ENCODE measurements at places on chromosomes 1 and 21.
A peak's percentile ranks its signal among the peaks of the same experiment; 100 is the strongest.

DNA sequence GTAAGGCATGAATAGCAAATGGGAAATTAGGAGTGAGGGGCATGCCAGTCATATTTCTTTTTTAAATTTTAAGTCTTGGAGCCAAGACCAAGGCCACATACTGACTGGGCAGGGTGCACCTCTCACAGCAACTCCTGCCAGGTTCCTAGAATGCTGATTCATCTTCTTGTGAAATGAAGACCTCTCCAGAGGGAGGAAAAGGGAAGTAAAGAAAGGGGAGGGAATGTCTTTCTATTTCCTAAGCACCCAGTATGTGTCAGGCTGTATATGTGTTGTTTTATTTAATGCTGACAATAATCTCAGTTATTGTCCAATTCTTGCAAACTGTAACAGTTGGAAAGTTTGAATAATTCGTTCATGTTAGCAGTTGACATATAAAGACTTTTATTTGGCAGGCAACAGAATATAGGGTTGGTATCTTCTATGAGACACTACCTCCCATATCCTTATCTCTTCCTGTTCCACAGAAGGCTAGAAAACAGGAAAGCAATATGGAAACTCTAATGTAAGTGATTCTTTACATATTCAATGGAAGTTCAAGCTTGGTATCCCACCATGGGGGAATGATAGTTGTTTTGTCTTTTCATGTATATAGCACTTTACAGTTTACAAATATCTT, 259.1 kb upstream of the USP24 start:
- DNase-seq = no peak

DNA sequence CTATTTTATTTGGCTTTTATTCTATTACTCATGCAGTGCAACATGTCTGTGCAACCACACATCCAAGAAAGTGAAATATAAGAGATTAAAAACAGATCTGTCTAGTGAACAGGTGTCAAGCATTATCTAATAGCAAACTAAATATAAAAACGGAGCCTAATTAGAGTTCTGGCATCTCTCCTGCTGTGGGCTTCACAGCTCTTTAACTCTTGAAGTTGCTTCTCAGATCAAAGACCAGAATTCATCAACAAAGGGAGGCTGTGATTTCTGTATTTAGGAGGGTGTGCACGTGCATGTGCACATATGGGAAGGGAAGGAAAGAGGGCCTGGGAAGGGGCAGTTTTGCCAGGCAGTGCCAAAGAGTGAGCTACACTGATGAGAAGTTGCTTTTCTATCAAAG, 81.0 kb downstream of the MIS18A start:
- DNase-seq = no peak

DNA sequence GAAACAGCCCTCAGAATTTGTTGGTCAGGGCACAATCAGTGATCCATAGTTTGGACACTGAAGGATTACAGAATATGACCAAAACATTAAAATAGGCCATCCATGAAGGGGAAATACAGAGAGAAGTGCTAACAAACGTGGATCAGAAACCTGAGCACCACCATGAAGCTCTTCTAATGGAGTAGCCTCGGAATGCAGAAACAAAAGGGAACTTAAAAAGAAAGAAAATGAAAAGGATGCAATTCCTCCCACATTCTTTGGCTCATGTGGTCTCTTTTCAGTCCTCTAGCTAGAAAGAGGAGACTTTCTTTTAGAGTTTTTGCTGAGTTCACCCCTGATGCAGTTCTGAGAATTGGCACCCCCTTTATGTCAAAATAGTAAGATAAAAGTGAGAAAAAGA, 989.8 kb upstream of the B3GALT2 start:
- DNase-seq = no peak

DNA sequence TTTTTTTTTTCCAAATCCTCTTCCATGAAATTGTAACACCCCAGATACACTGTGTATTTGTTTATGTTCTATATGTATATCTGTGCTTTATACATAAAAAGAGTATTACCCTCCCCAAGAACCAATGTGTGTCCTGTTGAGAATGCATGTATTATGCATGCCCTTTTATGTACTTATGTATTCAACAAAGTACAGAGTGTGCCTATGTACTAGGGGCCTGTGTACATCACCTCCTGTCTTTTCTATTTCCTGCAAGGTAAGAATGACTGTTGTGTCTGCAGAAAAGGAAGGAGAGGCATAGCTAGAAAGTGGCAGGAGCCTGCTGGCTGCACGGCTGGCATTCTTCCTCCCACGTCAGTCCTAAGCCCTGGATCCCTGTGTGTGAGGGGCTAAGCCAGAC, 7.0 kb downstream of the TMEM61 start:
- no peak for DNase-seq

DNA sequence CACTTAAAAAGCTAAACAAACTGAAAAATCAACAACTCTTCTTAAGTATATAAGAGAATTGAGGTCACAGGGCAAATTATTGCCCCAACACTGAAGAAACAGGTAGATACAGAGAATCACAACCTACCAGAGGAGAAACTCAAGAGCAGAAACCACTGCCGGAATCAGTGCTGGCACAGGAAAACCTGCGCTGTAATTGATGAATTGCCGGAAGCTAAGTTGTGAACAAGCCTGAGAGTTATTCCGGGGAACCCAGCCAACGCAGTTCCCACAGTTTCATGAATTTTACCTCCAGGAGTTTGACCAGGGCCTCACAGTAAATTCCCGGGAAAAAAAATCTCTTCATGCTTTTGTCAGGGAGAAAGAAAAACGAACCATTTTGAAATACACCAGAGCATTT, 657.1 kb upstream of the BRINP3 start:
- no peak for DNase-seq

DNA sequence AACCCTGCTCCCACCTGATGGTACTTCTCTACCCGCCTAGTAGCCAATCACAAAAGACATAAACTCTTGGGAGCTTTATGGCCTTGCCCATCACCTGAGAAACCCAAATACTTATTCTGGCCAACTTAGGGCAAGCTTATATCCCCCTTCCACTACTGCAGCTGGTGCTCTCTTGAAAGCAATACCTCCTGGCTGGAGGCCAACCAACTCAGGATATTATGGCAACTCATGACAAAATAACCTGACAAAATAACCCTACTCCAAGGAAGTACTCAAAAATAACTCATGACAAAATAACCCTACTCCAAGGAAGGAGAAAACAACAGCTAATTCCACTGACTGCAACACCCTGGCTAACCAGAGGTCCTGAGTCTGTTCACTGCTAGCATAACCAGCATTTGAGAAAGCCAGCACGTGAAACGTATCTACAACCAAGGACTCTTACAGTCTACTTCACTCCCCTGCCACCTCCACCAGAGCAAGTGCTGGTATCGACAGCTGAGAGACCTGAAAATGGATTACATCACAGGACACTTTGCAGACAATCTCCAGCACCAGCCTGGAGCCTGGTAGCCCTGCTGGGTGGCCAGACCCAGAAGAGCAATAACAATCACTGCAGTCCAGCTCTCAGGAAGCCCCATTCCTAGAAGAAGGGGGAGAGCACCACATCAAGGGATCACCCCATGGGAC, 179.9 kb downstream of the COL24A1 start:
- no peak for DNase-seq

DNA sequence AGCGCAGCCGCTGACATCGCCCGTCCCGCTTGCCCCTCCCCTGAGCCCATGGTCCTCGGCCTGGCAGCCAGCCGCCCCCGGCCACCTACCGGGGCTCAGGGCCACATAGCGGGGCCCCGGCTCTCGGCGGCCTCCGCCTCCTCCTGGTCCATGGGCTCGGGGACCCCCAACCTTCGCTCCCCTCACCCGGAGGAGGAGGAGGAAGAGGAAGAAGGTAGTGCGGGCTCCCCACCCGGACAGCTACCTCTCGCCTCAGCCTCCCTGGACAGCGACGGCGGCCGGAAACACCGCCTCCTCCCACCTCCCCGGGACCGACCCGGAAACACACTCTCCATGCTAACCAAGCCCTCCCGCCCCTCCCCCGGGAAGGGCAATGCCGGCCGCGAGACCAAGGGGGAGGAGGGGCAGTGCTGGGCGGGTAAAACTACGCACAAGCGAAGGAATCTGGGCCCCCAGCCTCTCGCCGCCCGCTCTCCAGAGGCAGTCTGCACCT, at the start of gene KIAA0319L:
TSS of gene KIAA0319L (minus strand) at position 286 of the 493 bp plus-strand sequence. CDS start 2,912 bp downstream, outside the sequence.
- DNase-seq = peak; percentile 92

- no peak for DNase-seq
These were observed 18.1 kb downstream of the PLOD1 start for GRCh38 chr1:11952455-11953109.

GRCh38 chr1:14340002-14340785, 258.3 kb upstream of the KAZN start:
- DNase-seq = no peak

DNA sequence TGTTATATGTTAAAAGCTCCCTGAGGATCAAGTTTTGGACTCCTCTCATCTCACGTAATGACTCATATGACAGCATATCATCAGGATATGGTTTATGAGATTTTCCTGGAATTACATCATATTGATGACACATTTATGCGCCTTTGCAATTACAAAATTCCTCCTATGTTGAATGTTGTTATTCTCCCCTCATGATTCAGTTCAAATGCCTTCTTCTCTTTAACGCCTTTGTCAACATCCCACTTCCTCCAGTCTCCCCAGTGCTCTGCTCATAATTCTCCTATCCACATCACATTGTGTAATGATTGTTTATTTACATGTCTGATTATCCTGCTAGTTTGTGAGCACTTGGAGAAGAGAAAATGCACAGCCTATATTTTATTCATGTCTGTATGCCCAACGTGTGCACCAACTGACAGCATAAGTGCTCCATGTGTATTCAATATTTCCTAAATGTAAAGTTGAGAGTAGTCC, 80.9 kb upstream of the BACH1 start:
- DNase-seq = no peak

GRCh38 chr21:23398726-23399125, 2208.6 kb downstream of the MRPL39 start:
- no peak for DNase-seq

DNA sequence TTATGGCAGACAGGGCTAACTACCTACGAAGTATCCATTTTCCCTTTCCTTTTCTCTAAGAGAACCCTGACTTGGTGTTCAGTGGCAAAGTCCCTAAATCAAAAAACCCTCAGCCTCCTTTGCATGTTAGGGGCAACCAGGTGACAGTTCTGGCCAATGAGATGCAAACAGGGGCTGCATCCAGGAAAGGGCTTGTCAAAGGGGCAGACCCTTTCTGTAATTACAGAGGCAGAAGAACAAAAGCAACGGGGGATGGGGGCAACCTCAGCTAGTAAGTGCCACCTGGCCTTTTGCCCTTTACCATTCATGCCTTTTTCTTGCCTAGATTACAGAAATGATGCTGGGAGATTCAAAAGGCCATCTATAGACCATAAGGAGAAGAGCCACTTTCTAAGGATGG, 34.4 kb downstream of the GLUL start:
- no peak for DNase-seq

DNA sequence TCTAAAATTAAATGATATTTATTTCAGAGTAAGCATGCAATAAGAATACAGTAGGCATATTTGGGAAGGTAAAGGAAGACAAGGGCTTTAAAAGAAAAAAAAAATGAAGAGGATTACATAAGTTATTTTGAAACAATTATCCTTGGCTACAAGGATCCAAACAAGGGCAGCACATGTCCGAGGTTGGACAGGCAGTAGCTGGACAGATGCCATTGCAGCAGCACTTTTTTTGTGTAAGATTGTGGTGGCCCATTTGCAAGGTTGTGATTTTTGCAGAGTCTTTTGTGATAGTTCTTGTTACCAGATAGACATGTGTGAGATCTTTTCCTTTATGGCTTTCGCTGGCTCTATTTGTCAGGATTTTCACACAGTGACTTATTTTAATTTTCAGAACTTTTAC, 89.4 kb upstream of the COG2 start:
- DNase-seq = no peak

DNA sequence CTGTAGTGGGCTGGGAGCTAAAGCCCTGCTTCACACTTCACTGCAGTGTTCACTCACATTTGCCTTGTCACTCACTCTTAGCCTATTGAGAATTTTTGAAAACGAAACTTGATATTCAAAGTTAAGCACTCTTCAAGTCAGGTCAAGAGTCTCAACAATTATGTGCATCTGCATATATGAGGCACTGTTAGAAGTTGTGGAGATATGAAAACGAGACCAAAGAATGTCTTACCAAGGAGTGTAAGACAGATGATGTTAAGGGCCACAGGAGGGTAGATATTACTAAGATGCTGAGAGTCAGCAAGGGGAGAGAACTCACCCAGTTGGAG, 64.7 kb upstream of the GJA8 start:
- no peak for DNase-seq

GRCh38 chr1:68278221-68278620, 45.9 kb upstream of the WLS start:
- DNase-seq = no peak

- no peak for DNase-seq
These were observed 48.1 kb downstream of the NFIA start for GRCh38 chr1:61130338-61131000.

DNA sequence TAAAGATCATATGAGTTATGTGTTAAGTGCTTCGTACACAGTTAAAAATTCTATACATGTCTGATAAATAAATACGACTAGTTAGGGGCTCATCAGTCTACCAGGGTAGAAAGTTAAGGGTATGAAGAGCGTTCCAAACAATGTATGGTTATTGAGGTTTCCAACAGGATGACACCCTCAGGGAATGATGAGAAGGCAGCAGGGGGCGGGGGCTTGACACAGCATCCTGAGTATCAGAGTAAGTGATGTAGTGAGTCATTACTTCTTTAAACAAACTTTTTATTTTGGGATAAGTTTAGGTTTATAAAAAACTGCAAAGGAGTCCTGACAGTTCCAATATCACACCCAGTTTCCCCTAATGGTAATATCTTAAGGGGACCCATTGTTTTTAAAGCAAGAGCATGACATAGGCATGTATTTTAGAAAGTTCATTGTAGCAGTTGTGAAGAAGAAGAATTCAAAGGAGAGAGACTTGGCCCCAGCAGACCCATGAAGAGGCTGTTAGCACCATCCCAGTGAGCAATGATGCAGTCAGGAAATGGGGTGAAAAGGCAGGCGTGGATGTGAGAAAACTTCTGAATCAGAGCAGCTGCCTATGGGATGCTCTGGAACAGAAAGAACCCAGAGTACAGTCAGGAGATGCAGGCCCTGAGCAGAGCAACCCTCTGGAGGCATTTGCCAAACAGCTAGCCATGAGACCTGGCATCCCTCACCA, 15.0 kb upstream of the PSMB2 start:
- no peak for DNase-seq

DNA sequence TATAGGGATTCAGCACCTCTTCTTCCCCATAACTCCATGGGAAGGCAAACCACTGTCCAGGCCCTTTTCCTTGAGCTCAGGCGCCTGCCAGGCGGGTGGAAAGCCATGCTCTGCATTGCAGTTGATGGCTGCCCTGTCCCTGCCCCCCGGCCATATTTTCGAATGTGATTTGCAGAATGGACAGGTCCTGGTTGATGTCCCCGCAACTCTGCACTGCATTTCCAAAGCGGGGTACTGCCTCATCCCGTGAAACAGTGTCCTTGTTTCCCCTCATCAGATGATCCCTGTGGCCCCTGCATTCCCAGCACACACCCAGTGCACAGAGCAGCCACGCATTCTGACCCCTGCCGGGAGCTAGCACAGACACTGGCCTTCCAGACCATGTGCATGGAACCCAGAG, 33.7 kb upstream of the SCMH1 start:
- DNase-seq = no peak

- DNase-seq = peak; percentile 91
These were observed 42.8 kb upstream of the DMBX1 start for GRCh38 chr1:46446646-46447498.
